SK-MEL-5 (cell line): ENCODE measurements at places on chromosomes 6 and 20. TPM values are rescaled to one million over a fixed set of nuclear protein-coding genes. Genes with fewer than 3 reads are reported as not detected.

Gene TULP1
- not detected in 2 replicates for total RNA-seq

DNA sequence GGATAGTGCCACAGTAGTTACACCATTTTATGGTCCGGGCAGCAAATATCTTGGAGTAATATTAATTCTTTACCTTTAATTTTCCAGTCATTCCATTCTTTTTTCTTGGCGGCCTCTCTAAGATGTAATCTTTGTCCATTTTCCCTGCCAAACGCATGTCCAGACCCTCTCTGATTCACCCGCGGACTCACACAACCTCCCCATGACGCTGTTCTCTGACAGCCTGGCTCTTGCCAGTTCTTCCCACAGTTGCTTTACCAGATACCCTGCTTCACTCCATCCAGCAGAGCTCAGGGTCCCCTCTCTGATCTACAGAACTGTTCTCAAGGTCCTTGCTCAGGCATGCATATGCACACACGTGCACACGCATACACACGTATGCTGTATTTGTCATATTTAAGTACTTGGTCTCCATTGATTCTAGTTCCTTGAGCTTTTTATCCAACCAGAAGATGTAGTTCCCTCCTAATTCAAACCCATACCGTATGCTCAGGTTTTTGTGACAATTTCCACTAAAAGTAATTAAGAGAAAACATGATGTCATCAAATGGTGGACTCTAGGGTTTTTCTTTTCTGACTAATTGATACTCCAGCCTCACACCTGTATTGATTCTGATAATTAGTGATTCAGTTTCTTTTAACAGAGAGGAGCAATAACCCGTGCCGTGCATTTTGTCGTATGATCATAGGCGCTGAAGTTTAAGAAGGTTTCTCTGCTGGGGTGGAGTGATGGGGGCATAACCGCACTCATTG is 10.0 kb downstream of the BPHL start:
- DNase-seq = no peak

DNA sequence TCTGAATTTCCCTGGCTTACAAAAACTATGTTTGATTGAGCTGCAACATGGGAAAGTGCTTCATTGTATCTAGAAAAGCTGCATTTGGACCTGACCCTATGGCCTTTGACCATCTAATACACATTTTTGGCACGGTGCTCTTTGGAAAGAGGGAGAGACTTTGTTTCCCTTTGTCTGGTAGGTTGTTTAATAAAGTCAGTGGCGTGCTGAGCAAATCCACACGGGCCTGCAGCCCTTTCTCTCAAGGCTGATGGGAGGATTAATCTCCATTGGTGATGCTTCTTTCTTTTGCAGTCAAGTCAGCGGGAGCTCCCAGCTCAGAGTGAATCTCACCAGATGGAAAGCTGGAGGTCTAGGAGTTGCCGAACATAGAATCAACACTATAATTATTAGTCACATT is 314.7 kb upstream of the CNR1 start:
- no peak for DNase-seq

DNA sequence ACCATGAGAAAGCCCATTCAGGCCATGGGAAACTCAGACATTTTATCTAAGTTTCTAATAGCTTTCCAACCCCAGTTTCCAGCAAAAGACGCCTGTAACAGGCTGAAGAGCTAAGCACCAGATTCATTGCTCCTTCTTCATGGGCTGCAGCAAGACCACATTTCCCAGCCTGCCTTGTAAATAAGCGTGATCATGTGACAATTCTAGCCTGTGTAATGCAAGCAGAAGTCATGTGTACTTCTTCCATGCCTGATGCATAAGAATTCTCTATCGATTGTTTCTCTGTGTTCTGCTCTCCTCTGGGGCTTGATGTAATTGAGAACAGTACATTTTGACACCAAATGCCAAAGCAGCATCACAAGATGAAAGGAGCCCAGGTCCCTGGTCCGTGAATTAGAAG is 6.8 kb downstream of the PCSK2 start:
- DNase-seq = no peak

DNA sequence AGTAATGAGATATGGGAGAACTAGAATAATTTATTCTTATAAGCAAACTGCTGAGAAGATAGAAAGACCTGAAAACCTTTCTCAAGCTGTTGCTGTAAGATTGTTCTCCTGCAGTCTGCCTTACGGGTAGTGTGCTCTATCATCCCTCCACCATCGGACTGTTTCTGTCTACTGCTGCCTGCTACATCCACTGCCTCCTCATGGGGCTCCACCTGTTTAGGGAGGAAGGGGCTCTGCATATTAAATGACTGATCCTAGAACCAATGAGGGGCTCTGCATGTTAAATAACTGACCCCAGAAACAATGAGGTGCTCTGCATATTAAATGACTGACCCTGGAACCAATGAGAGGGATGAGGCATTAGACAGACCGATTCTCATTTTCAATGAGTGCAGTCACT is 654.6 kb downstream of the KIF16B start:
- DNase-seq = no peak
